Stimulated activated naive CD8-positive, alpha-beta T cell treated with anti-CD3 and anti-CD28 coated beads, Interleukin-15, Interleukin-2, amounts not matched to agents 100 U/mL and 50 U/mL, for 24 hours (primary cell): ENCODE measurements at places on chromosomes 5 and 9.
A peak's percentile ranks its signal among the peaks of the same experiment; 100 is the strongest.

DNA sequence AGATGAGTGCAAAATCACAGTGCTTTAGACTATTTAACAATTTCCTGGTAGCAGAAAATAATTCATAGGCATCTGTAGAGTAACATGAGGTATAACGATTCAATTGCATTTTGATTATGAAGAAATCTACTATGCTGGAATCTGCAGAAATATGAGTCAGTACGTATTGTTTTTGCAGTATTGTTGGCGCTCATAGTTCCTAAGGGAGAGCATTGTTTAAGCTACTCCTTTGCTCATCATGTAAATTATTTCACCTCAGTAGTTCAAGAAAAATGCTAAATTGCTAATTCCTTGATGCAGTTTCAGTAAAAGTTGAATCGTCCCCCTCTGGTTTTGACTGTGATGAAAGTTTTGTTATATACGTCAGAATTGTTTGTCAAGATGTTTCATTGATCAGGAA is 458.4 kb downstream of the HINT1 start:
- no peak for DNase-seq

- DNase-seq, result peak; percentile 4
Observed at GRCh38 chr5:122311961-122312590, at the start of gene SNCAIP. TSS of gene SNCAIP (plus strand) at chr5:122312237. CDS start at chr5:122391135, 78,898 bp downstream.

DNA sequence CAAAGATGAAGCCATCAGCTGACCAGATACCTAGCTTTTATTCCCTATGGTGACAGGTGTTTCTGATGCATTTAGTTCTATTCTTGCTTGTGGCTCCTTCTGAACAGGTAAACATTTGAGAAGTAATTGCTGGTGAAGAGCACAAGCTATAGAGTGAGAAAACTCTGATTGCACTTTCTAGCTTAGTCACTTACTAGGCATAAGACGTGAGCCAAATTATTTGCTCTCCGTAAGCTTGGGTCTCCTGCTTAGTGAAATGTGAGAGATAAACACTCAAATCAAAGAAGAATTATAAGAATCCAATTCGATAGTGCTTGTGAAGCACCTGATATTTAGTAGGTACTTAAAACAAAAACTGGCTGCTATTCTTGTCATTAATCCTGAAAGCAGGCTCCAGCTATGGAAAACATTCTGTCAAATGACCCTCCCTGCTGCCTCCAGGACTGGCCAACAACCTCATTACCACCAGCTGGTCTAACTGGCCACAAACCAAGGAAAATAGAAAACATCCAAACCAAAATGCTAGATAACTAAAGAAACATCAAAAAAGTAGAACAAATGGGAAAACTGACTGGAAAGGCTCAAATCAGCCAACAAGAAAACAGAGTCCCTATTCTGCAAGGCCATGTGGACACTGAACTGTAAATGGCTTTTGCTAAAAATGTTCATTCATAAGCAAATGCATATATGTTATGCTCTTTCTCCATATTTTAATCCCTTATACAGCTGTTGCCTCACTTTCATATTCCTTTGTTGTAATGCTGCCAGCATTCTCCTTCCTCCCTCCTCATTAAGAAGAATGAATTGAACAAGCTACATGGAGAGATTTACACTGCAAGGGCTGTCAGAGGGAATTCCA is 616.1 kb downstream of the DTWD2 start:
- DNase-seq, result no peak

- no peak for DNase-seq
Observed at GRCh38 chr9:7376833-7377232, 422.7 kb downstream of the DMAC1 start.

DNA sequence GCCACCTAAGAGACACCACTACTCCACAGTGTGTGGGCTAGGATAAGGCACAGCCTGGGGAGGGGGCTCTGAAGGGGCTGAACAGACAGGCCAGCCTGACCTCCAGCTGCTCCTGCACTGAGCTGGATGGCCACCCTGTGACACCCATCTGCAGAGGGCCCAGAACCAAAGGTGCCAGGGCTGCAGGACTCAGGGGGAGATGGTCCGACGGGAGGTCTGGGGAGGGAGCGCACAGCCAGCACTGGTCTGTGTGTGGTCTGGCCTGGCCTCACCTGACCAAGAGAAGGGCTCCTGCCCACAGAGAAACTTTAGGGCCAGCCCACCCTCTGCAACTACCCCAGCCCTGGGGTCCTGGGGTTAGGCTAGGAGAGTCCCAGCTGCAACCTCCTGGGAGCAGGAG is 789 bp downstream of the LTC4S start:
- no peak for DNase-seq

DNA sequence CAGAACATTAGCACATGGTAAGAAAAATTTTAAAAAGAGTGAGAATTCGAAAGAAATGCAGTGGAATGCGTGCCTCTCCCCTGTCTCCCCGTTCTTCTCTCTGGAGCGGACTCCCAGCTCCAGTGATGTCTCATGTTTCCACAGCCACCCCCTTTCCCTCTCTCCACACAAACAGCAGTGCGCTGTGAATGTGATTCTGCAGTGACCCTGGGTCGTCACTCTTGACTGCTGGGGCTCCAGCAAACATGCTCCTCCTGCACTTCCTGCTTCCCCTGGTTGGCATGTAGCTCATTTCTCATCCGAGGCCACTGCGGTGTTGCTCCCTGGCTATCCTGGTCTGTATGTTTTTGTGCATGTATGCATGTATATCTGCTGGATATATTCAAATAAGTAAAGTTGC is 13.3 kb downstream of the PHF2 start:
- DNase-seq, result no peak

DNA sequence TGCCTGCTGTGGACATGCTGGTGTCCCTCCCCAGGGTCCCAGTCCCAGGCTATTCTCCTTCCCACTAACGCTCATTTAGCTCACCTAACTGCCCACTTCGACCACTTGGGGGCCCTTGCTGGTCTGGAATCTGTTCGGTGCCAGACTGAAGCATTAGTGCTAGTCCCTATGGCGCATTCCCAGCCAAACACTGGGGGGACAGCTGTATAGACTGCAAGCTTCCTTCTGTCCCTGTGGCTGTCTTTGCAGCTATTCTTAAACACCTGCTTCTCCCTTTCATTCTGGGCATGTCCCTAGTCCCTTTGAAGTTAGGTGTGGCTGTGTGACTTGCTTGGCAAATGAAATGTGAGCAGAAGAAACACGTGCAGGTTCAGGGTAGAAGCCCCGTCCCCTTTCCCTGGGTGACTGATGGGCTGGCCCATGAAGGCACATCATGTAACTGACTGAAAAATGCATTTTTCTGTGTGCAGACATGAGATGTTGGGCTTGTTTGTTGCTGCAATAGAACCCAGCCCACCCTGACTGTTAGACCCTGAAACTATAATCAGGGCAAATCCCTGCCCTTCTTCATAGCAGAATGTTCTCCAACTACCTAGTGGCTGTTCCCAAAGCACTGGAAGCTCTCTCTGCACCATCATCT is 134.4 kb downstream of the BARX1 start:
- DNase-seq, result no peak

DNA sequence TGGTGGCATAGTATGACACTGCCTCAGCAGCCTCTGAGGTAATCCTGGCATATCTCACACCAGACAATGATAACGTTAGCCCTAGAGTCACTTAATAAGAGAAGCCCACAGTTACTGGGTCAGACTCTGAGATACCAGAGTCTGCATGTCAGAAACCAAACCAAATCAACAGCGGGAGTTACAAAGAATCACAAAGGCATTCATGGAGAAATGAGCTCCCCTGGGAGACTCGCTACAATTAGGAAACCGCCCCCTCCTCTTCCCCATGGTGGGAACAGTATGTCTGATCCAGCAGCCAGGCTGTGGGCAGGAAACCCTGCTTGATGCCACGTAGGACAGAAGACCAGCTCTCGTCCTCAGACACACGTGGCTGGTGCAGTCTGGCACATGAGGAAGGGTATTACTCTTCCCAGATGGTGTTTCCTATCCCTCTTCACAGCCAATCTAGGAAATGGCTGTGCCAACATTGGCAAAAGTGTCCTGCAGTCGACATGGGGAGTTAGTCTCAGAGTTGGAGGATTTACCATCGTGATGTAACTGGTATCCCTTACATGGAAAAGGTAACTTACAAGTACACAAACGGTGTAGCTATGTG is 485.4 kb downstream of the ZNF608 start:
- DNase-seq, result no peak

- no peak for DNase-seq
Observed at GRCh38 chr5:78920604-78921003, 64.5 kb downstream of the ARSB start.

DNA sequence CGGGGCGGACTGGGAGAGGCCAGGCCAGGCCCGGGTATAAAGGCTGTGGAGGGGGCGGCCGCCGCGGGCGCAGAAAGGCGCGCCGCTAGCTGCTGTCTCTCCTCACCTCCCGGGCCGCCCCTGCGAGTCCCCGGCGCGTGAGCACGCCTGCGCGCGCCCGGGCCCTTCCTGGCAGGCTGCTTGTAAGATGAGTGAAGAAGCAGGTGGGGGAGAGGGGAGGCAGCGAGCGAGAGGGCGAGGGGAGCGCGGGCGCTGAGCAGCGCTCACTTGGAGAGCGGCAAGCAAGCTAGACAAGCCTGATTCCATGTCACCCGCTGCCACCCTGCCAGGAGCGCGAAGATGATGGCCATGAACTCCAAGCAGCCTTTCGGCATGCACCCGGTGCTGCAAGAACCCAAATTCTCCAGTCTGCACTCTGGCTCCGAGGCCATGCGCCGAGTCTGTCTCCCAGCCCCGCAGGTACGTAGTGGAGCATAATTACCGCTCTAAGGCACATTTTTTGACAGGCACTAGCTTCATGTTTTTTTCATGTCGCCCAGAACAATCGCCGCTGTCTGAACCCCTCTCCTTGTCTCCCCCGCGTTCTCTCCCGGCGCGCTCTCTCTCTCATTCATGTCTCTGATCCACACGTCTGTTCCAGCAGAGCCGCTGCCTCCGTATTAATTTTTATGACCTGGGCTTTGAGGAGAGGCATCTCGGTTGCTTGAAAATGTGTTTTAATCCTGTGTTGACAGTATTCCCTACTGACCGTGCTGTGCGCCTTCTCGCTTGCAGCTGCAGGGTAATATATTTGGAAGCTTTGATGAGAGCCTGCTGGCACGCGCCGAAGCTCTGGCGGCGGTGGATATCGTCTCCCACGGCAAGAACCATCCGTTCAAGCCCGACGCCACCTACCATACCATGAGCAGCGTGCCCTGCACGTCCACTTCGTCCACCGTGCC is at the start of gene POU4F3:
Gene POU4F3, plus strand, starts transcription at position 66 of the 941 bp plus-strand sequence. Its CDS starts 274 bp downstream, at position 340.
- DNase-seq, result no peak

DNA sequence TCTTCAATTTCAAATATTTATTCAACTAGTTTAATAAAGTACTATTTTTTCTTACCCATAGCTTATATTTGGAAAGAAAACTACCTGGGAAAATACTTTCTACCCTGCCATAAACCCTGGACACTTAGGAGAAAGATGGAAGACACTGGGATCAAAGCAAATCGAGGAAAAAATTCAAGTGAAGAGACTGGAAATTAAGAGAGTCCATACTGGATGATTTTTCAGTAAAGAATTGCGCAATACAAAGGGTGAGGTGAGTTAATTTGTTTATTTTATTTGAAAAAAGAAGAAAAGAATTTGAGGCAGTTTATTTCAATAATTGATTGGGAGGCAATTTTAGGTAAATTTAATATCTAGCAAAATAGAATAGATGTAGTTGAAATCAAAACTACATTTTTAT is 331.8 kb upstream of the ITGA1 start:
- no peak for DNase-seq

- no peak for DNase-seq
Observed at GRCh38 chr5:9316733-9317132, 229.1 kb downstream of the SEMA5A start.

- no peak for DNase-seq
Observed at GRCh38 chr5:81772488-81772887, 21.6 kb upstream of the SSBP2 start.

GRCh38 chr9:71924576-71924975 is 13.1 kb downstream of the C9orf85 start:
- DNase-seq, result no peak

DNA sequence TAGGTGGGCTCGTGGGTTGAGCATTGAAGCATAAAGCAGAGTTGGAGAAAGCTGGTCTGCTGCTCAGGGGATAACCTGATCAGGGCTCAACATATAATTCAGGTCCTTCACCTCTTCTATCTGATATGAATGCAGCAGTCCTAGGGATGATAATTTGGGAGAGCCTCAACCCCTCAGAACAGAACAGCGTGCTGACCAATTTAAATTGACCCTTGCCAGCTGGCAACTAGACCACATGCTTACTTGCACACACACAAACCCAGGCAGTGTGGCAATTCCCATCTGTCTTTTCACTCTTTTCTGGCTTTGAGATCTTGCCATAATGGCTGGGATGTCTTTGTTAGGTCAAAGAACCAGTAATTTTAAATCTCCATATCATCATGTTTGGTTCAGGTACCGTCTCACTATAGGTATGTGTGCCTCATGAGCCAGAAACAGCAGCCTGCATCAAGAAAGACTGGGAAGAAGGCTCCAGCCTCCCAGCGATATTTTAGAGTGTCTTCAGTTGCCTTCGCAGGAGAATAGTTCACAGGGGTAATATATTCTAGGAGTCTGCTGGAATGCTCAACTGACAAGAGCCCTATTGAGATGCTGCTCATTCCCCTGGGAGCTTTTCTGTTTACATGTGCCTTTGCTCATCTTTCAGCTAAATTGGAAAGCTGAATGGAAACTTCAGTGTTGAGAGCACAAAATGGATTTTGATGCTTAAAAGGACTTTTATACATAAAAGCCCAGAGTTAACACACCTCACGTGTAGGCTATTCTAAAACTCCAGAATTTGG is 497.6 kb downstream of the RASEF start:
- DNase-seq, result no peak

DNA sequence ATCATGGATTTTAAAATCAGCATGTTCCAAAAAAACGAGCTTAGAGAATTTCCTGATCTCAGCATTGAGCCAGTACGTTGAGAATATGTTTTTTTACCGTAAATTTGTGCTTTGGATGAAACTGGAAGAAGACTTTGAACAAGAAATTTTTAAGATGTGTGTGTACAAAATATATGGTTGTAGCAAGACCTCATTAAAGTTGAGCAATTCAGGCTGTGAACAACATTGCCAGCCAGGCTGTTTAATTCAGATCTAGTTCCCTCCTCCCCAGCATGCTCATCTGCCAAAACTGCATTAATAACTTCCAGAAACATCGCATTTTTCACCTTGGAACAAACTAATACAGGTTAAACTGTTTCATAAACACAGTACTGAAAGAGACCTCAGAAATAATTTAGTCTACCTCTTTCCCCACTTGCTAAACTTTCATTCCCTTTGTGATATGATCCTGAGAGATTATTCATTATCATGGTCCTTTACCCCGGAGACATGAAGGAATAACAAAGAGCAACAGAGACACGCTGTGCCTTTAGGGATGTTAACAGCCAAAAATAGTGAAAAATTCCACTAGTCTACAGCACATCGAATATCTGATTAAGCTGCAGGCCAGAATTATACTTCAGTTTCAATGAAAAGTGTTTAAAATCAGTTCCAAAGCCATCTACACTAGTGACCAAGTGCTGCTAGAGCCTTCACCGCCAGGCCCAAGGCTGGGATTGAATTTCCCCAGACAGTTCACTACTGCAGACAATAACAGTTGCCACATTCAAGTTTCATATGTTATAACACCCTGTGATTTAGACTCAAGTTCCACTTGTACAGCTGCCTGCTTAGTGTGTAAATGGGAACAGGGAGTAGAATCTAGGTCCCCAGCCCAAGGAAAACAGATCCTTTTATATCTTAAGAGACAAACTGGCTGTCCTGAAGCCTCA is 89.6 kb downstream of the EFNA5 start:
- no peak for DNase-seq

- DNase-seq, result no peak
Observed at GRCh38 chr5:171589461-171589860, 170.0 kb downstream of the FGF18 start.
